ENCODE measurements at places on chromosomes 12 and 14.

DNA sequence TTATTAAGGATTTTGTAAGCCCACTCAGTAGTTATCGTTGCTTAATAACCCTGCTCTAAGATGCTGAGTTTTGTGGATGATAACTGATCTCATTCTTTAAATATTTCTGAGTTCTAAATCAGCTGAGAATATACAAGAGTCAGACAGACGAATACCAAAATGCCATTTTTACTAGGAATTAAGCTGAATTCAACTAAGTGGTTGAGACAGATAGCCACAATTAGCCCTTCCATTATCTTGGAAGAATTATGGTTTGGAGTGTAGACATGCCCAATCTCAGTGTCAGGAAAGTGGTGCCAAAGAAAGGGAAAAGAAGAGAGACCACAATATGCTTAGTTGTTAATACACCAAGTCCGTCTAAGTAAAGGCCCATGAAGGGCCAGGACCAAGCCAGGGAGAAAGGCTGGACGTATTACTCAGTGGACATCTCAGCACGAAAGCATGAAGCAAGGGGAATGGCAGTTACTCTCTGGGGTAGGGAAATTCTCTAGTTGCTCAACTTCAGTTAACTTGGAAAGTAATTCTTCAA is 58.6 kb downstream of the KCNA5 start:
- no peak for DNase-seq

DNA sequence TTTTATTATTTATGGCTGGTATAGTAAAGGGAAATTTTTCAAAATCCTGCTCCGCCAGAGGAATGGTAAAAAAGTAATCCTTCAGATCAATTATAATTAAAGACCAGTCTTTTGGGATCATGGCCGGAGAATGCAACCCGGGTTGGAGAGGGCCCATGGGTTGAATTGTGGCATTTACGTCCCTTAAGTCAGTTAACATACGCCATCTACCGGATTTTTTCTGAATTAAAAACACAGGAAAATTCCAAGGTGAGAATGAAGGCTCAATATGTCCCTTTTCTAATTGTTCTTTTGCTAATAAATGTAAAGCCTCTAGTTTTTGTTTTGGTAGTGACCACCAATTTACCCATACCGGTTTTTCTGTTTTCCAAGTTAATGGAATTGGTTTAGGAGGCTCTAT is 602.8 kb downstream of the ALG10 start:
- no peak for DNase-seq

GRCh38 chr12:131900397-131900796 is 6.0 kb downstream of the ULK1 start:
- DNase-seq: no peak

DNA sequence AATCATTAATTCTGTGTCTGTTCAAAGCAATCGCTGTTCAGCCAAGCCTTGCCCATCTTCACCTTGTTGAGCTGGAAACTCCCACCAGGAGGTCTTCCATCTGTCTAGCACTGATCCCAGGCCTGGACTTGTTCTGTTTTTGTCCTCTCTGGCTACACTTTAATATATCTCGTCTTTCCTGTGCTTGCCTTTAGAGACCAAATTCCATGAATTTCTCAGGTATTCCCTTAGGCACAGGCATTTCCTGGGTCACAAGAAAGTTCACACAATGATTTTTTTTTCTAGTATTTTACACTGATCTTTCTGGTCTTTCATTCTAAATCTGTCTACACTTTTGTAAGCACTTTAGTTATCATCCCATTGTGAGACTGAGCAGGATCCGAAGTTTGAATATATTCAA is 116.4 kb upstream of the CCND2 start:
- no peak for DNase-seq

DNA sequence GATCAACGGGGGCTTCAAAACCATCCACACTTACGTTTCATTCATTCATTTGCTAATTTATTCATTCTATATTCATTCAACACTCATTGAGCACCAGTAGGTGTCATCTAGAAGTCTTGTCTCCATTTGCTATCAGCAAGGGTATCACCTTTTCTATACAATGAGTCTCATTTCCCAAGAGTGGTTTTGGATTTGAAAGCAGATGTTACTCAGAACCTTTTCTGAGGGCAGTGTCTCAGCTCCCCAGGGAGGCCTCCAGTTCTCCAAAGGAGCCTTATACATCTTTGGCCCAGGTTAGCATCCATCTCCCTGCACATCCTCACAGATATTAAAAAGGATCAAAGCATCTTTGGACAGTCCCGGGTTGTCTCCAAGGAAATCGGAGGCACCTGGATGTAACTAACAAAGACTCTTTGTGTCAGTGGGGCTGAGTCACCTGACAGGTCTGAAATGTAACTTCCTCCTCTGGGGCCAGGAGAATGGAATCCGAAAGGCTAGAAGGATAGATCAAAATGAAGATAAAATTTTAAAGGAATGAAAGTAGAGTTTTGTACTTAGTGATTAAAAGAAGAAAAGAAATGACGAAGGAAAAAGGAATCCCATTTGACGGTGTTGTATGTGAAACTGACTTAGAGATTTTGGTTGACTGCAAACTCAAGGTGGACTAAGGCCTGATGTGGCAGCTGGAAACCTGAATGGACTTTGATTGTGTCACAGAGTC is 103.0 kb downstream of the VCPKMT start:
- no peak for DNase-seq

GRCh38 chr14:57848353-57848752 is 17.5 kb downstream of the SLC35F4 start:
- DNase-seq: no peak

- DNase-seq: peak; percentile 71
These were observed 873 bp downstream of the PLXNC1 start for GRCh38 chr12:94149119-94149780.

DNA sequence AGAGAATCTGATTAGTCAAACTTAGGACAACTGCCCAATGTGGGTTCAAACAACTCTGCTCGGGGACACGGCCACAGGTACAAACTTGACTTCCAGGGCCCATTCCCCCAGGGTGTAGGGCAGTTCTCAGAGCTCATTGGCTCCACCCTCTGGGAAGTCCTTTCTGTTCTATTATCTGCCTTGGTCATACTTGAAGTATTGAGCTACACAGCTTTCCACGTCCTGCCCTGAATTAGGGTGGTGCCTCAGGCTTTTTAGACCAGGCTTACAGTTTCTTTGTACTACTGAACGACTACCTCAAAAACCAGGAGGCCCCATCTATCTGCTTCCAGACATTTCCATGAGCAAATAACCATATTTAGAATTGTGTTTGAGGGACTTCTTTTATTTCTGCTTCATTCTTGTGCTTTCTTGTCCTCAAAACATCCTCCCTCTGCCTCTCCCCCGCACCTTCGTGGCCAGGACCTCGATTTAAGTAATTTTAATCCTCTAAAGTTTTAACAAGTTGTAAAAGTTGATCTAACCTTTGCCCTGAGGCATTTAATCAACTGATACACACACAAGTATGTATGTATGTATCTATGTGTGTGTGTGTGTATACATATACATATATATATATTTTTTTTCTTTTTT is 281.7 kb upstream of the AMIGO2 start:
- DNase-seq: no peak

- peak; percentile 70 for DNase-seq
These were observed 200.3 kb upstream of the CAND1 start for GRCh38 chr12:67068761-67069450.

DNA sequence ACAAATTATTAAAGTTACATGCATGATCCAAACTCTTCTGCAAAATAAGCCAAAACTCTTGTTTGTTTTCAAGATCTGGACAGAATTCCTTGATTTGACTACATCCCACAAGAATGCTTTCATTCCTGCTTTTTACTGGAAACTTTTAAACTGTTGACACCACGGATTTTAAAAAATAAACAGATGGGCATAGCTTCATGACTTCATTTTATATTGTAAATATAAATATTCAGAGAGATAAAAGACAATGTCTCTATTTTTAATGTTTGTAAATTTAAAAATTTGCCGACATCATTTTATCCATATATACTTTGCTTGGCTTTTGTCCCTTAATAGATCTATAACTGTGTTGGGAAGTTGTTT is 134.3 kb upstream of the DCN start:
- no peak for DNase-seq

- no peak for DNase-seq
These were observed 99.5 kb upstream of the AVPR1A start for GRCh38 chr12:63250486-63250885.

DNA sequence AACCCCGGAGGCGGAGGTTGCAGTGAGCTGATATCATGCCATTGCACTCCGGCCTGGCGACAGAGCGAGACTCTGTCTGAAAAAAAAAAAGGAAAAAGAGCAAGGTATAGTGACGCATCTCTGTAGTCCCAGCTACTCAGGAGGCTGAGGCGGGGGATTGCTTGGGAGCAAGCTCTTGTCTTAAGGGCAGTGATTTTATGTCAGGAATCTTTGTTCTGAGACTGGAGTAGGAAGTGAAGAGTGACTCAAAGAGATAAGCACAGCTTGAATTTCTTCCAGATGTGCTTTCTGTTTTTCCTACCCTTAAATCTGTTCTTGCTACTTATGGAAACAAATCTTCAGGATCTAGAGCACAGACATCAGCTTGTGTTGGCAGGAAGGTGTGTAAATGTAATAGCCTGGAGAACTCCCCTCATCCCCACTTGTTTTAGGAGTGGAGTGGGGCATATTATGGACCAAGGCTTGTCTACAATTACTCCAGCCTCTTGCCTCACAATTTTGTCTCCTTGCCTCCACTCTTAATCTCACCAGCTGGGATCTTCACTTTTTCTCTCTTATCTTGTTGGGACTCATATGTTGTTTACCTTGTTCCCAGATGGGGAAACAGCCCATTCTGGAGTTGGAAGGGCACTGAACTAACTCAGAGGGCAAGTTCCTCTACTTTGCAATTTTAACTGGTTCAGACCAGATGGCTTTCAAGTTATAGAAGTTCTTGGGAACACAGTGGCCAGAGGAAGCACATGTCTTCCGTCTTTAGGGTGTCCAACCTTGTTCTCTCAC is 7.5 kb downstream of the TMED2 start:
- no peak for DNase-seq

DNA sequence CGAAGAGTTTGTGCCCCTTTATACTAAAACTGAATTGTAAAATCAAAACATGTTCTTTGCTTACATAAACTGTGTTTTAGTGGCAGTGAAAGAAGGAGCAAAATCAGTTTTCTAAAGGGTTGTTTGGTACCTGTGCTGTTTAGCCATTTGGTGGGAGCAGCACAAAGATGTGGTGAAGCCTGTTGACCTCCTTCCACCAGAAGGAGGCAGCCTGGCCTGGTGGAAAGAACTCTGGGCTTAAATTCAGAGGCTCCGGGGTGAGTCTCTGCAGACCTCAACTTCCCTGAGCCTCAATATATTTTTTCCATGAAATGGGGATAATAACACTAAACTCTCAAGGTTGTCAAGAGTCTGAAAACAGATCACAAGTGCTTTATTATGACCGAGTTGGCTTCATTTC is 502.5 kb downstream of the VRK1 start:
- DNase-seq: no peak

GRCh38 chr14:66163023-66163422 is 323.1 kb upstream of the CCDC196 start:
- no peak for DNase-seq

DNA sequence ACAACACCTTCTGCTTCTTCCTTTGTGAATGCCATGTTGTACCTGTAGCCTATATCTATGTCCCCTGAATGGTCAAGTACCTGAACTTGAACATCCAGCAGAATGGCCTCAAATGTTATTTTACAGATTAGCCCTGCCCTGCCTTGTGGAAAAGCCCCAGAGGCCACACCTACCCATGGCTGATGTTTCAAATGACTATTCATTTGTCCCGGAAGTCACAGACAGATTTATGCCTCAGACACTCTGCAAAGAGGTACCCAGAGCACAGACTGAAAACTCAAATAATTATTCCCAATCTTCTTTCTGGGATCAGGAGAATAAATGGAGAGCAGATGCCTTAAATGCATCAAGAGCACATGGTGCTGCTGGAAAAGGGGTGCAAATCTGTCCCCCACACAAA is 13.0 kb upstream of the DPF3 start:
- no peak for DNase-seq

DNA sequence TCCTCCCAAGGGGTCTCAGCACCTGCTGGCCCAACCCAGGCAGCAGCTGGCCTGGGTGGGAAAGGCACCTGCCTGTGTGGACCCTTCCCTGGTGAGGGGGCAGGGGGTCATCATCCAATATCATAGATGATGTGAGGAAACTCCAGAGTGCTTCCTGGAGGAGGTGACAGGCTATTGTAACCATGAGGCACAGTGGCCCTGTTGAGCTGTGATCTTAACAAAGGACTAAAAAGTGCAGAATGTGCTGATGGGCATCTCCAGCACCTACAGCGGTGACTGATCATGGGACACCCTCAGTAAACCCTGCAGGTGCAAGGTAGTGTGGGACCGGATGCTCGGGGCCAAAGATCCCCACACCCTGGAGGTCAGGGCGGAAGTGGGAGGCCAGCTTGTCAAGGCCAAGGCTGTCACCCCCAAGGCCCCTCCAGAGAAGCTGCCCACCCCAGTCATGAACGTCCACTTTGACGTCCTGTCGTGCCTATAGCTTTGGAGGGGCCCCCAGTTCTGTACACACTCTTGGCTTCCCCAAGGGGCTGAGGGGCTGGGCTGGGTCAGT is 7.5 kb downstream of the MMP17 start:
- no peak for DNase-seq

DNA sequence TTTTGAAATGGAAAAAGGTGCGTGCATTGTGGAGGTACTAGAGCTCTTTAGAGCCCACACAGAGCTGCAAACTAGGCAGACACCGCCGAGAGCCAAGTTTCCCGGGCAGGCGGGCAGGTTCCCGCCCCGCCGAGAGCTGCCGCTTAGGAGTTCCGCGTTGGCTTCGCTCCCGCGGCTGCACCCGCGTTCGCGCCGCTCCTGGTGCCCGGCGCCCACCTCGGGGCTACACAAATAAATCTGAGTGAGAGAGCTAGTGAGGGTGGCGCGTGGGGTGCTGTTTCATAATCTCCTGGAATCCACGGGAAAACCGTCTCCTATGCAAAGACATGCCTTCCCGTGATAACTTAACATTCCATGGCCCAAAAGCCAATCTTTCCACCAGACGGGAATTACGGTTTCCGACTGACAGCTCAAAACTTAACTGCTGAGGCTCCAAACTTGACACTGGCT is 645 bp downstream of the KITLG start:
- no peak for DNase-seq

- no peak for DNase-seq
These were observed 93.7 kb downstream of the RMST start for GRCh38 chr12:97556302-97556779.

DNA sequence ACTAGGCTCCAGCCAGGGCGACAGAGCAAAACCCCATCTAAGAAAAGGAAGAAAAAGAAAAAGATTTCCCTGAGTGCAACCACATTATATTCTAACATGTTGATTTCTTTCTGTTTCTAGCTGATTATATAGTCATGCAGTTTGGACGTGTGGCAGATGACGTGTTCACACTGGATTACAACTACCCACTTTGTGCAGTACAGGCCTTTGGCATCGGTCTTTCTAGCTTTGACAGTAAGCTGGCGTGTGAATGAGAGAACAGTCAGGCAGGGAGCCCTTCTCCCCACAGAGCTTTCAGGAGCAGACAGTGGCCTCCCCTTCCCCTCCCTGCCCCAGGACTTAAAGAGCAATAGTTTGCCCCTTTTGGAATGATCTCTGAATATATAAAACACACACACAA is 20.0 kb upstream of the TEAD4 start:
- DNase-seq: no peak

- no peak for DNase-seq
These were observed 209.7 kb upstream of the CDKN3 start for GRCh38 chr14:54186821-54187763.

GRCh38 chr12:101697930-101698799 is 725 bp downstream of the CHPT1 start:
- DNase-seq: peak; percentile 82

- no peak for DNase-seq
These were observed 8.9 kb downstream of the ANG start for GRCh38 chr14:20697273-20698017.

All from left forelimb (tissue), 1 donor.